ENCODE measurements at places on chromosomes 6 and 20. TPM values are rescaled to one million over a fixed set of nuclear protein-coding genes. Genes with fewer than 3 reads are reported as not detected.

- H3K36me3 ChIP-seq: no peaks in the 10 kb centered on the region
- no peak overlapping the region for H3K4me3 ChIP-seq
- H3K4me1 ChIP-seq: peaks cover 7% of the 10 kb centered on the region
- no peaks in the 10 kb centered on the region for H3K27me3 ChIP-seq
Observed at GRCh38 chr20:41573955-41574354, 44.2 kb downstream of the CHD6 start.

DNA sequence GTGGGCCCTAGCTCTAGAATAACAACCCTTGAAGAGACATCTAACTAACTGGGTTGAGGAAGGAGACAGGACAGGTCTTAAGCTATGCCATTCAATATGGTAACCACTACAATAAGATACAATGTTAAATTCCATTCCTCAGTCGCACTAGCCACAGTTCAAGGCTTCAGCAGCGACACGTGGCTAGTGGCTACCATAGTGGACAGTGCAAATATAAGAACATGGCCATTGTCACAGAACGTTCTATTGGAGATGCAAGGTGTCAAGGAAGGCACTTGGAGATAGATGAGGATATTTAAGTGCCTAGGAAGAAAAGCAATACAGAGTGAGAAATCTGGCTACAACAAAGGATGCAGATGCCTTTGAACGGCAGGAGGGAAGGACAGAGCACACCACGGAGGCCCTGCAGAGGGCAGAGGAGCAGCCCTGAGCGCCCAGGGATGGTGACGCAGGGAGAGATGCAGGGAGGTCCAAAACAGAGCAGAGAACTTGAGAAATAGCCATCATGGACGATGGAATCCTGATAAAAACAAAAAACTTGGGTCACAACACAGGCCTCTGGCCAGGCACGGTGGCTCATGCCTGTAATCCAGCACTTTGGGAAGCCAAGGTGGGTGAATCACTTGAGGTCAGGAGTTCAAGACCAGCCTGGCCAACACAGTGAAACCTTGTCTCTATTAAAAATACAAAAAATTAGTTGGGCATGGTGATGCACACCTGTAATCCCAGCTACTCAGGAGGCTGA is 140.7 kb downstream of the ZMYND8 start:
- peaks cover 85% of the 10 kb centered on the region for H3K36me3 ChIP-seq
- no peak overlapping the region for H3K27ac ChIP-seq
- no peaks in the 10 kb centered on the region for H3K4me1 ChIP-seq
- H3K4me3 ChIP-seq: no peak overlapping the region

DNA sequence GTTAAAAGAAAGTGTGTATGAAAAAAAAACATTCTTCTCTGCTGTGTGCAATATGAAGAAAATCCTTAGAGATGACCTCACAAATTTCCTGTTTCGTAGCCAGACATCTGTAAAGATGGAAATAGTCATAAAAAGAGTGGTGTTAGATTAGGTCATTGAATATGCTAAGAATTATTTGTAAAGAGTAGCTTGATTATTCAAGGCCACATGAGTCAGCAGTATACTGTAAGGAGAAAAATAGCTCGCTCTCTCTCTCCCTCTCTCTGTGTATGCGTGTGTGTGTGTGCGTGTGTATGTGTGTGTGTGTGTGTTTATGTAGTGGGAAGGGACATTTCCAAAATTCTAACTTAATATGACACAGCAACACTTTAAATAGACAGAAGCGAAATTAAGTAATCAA is 78.8 kb downstream of the PTCHD4 start:
- no peaks in the 10 kb centered on the region for H3K4me1 ChIP-seq
- H3K36me3 ChIP-seq: no peaks in the 10 kb centered on the region
- no peak overlapping the region for H3K27ac ChIP-seq
- no peaks in the 10 kb centered on the region for H3K27me3 ChIP-seq

DNA sequence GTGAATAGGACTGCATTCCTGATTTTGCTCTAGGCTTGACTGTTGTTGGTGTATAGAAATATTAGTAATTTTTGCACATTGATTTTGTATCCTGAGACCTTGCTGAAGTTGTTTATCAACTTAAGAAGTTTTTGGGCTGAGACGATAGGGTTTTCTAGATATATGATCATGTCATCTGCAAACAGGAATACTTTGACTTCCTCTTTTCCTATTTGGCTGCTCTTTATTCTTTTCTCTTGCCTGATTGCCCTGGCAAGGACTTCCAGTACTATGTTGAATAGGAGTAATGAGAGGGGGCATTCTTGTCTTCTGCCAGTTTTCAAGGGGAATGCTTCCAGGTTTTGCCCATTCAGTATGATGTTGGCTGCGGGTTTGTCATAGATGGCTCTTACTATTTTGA is 13.4 kb downstream of the HLA-DOB start:
- no peak overlapping the region for H3K27ac ChIP-seq
- H3K4me3 ChIP-seq: no peak overlapping the region
- peaks cover 10% of the 10 kb centered on the region for H3K4me1 ChIP-seq
- peaks cover 3% of the 10 kb centered on the region for H3K27me3 ChIP-seq
- H3K36me3 ChIP-seq: no peaks in the 10 kb centered on the region
- DNase-seq: no peak

GRCh38 chr6:47714802-47715201 is 16.4 kb downstream of the ADGRF4 start:
- no peak for DNase-seq
- no peaks in the 10 kb centered on the region for H3K36me3 ChIP-seq
- H3K4me1 ChIP-seq: no peaks in the 10 kb centered on the region
- H3K27me3 ChIP-seq: no peaks in the 10 kb centered on the region

DNA sequence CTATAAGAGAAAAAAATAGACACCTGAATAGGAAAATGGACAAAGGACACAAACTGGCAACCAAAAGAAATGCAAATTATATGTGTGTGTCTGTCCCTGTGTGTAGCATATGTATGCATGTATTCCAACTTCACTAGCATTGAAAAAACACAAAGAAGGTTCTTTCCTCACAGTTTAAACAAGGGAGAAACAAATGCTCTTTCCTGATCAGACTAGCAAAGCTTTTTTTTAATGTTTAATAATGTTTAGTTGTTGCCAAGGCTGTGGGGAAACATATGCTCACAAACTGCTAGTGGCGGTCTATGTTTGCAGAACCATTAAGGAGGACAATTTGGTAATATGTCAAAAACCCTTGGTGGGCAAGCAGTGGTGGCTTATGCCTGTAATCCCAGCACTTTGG is 22.4 kb downstream of the SMLR1 start:
- H3K27me3 ChIP-seq: no peaks in the 10 kb centered on the region
- no peak for DNase-seq
- peaks cover 3% of the 10 kb centered on the region for H3K36me3 ChIP-seq
- no peak overlapping the region for H3K4me3 ChIP-seq
- no peaks in the 10 kb centered on the region for H3K4me1 ChIP-seq

GRCh38 chr6:51049288-51049982 is 230.8 kb downstream of the TFAP2B start:
- H3K27ac ChIP-seq: no peak overlapping the region
- no peaks in the 10 kb centered on the region for H3K36me3 ChIP-seq
- no peaks in the 10 kb centered on the region for H3K27me3 ChIP-seq

- DNase-seq: no peak
- no peaks in the 10 kb centered on the region for H3K27me3 ChIP-seq
- H3K4me1 ChIP-seq: peaks cover 16% of the 10 kb centered on the region
- no peak overlapping the region for H3K27ac ChIP-seq
- no peaks in the 10 kb centered on the region for H3K36me3 ChIP-seq
Observed at GRCh38 chr6:52564856-52565255, 12.0 kb downstream of the TRAM2 start.

DNA sequence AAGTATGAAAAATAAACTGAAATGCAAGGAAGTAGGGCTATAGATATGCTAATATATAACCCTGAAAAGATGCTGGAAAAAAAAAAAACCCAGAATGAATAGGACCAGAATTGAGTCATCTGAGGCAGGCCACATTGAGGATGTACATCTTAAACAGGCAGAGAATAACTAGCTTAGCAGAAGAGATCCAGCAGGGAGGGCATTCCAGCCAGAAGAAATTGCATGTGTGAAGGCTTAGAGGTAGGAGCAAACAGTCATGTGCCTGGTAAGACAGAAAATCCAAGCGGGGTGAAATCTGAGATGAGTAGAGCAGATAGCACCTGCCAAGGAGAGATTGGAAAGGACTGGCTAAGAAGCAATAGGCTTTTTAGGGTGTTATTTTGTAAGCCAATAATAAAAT is 2.6 kb downstream of the COL19A1 start:
- no peaks in the 10 kb centered on the region for H3K27me3 ChIP-seq
- DNase-seq: peak; percentile 72
- H3K4me3 ChIP-seq: no peak overlapping the region
- no peaks in the 10 kb centered on the region for H3K36me3 ChIP-seq
- H3K27ac ChIP-seq: no peak overlapping the region
- H3K4me1 ChIP-seq: peaks cover 65% of the 10 kb centered on the region

DNA sequence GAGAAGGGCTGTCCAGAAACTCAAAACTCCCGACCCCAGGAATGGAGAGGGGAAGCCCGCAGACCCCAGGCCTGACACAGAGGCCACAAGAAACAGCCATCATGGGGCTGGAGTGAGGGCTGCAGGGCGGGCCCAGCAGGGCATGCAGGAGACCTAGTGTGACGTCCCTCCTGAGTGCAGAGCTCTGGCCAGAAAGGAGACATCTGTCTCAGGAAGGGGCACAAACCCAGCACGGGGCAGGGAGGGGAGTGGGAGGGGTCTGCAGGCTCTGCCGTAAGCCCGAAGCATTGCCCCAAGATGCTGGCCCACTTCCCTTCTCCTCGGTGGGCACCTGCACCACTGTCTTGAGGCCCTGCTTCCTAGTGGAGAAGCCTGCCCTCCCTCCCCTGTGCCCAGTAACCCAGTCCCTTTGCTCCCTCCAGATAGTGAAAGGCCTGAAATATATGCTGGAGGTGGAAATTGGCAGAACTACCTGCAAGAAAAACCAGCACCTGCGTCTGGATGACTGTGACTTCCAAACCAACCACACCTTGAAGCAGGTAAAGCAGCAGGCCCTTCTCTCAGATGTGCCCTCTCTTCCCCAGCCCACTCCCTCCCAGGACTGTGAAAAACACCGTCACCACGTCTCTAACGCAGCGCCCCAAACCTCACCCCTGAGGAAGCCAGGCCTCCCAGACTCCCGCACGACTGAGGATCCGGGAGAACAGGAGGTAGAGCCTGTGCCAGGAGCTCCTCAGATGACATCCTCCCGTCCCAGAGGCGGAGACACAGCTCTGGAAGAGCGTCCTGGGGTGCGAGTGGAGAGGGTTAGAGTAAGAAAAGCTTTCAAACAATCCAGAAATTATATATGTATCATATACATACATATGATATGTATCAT is 9.7 kb downstream of the CST7 start:
- peaks cover 21% of the 10 kb centered on the region for H3K36me3 ChIP-seq
- H3K27ac ChIP-seq: no peak overlapping the region
- H3K4me3 ChIP-seq: no peak overlapping the region
- no peak for DNase-seq

- H3K4me1 ChIP-seq: peaks cover under 1% of the 10 kb centered on the region
- H3K36me3 ChIP-seq: no peaks in the 10 kb centered on the region
Observed at GRCh38 chr6:143159001-143159400, 98.3 kb downstream of the AIG1 start.

DNA sequence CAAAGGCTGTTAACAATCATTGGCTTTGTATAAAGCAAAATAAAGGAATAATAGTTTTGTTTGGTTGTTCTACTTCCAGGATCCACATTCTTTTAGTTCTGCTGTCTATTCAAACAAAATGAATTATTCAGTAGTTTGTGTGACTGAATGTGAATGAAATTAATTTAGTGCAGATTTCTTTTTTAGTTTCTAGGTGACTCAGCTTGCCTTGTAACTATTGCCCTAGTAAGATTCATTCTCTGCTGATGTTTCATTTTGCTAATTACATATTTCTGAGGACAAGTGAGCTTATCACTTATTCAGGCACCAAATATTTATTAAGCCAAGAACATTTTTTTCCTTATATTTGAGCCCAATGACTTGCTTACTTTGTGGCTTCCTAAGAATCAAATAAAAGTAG is 46.5 kb upstream of the RIPOR2 start:
- DNase-seq: no peak
- H3K4me1 ChIP-seq: no peaks in the 10 kb centered on the region
- no peaks in the 10 kb centered on the region for H3K36me3 ChIP-seq
- H3K4me3 ChIP-seq: no peak overlapping the region

DNA sequence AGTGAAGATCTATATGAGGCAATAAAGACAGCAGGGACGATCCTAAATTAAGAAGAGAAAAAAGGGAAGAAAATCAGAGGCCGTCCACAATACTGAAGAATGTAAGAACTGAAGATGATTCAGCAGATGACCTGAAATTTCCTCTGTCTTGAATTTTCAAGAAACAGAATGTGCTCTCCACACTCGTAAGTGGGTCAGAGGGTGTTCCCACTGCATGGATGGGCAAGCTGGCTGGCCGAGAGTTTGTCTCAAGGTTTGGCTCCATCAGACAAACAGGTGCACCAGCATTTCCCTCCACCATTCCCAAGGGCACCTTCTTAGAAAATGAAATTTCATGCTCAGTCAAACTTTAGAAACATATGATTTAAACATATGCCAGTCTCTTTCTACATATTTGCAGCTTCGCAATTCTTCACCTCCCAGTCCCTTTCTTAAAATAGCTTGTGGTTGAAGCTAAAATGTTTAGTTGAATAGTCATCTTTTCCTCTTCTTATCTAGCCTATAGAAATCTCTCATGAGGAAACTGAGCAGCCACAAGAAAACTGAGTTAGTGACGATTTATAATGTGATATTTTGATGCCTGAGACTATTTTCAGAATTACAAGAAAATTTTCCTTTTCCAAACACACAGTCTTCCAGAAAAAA is 576.4 kb downstream of the PRKN start:
- H3K4me1 ChIP-seq: no peaks in the 10 kb centered on the region
- no peak overlapping the region for H3K27ac ChIP-seq
- H3K4me3 ChIP-seq: no peak overlapping the region
- DNase-seq: no peak

Gene C20orf144
- 0.42 TPM for total RNA-seq

Gene SSR1
- 50.2 TPM for total RNA-seq

Gene RSPH9
- total RNA-seq: not detected

Gene NR2E1
- total RNA-seq: 0.13 TPM

Gene ME1
- total RNA-seq: not detected

Gene LCA5
- total RNA-seq: 6.2 TPM

Data from SJCRH30 (cell line).